Suprapubic skin (tissue), 4 donors: ENCODE measurements at places on chromosomes 6 and 20.

DNA sequence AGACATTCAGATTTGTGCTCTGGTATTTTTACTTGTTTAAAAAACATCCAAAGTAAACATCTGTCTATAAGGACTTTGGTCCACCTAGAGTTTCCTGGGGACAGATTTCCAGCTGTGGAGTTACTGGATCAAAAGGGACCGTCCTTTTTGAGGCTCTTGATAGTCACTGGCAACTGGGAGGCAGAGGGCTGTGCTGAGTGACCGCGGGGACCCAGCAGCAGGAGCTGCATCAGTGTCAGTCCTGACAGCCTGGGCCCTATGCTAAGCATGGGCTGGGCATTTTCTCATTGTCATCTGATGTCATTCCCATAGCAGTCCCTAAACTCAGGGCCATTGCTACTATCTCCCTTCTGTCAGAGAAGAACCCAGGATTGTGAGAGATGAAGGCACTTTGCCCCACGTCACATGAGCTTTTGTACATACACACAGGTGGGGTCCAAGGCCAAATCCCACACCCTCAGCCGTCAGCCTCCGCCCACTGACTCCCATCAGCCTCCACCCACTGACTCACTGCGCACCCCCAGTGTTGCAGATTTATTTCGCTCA is 293.8 kb downstream of the TAF4 start:
- DNase-seq: peak; percentile 32

- no peak for DNase-seq
These were observed 66.2 kb upstream of the TMEM30A start for GRCh38 chr6:75350808-75351207.

DNA sequence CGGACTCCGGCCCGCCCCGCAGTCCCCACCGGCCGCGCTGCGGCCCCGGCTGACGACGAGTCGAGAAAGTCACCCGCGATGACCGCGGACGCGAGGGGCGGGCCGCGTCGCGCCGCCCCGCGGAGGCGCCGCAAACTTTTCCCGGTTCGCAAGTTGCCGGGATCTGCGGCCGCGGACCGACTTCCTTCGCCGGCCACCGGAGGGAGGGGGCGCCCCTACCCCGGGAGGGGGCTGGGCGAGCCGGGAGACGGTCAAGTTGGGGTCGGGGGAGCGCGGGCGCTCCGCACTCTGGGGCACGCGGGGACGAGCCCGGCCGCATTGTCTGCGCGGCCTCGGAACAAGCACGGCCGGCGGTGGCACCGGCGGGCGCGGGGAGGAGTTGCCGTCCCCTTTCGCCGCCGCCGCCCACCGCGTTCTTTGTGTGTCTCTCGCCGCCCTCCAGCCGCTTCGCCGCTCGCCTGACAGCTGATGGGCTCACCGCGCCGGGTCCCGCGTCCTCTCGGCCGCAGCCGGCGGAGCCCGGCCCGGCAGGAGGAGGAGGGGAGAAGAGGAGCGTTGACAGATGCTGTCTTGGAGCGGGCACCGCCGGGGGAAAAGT is 131.6 kb downstream of the OGFRL1 start:
- DNase-seq: peak; percentile 79

- no peak for DNase-seq
These were observed 6.2 kb downstream of the TULP1 start for GRCh38 chr6:35506536-35506935.

DNA sequence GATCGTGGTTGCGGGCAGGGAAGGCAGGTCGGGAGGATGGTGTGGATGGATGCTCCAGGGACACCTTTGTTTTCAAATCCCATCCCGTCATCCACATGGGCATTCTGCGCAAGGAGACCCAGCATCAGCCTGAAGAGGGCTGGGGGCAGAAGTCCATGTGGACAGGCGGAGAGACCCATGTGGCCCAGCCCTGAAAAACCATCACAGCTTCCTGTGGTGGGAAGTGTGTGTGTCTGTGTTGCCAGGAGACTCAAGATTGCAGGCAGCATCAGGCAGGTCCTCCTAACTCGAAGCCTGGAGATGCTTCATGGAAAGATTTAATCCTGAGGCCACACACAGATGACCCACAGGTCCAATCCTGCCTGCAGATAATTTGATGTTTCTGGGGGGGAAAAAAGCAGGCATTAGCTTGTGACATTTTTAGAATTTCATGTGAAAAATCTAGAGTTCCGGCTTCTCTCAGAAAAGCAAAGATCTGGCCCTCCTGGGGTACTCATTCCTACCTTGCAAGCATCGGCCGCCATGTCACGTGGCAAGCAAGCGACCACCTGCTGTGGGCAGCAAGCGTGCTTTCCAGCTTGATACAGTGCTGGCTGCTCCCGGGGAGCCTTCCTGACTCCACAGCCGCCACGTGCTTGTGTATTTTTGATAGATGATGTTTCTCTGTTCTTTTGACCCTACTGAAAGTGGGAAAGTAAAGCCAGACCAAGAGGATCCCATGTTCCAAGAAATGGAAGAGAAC is 25.8 kb downstream of the BCAS4 start:
- no peak for DNase-seq

GRCh38 chr6:32792901-32793435 is 23.8 kb downstream of the HLA-DOB start:
- no peak for DNase-seq

DNA sequence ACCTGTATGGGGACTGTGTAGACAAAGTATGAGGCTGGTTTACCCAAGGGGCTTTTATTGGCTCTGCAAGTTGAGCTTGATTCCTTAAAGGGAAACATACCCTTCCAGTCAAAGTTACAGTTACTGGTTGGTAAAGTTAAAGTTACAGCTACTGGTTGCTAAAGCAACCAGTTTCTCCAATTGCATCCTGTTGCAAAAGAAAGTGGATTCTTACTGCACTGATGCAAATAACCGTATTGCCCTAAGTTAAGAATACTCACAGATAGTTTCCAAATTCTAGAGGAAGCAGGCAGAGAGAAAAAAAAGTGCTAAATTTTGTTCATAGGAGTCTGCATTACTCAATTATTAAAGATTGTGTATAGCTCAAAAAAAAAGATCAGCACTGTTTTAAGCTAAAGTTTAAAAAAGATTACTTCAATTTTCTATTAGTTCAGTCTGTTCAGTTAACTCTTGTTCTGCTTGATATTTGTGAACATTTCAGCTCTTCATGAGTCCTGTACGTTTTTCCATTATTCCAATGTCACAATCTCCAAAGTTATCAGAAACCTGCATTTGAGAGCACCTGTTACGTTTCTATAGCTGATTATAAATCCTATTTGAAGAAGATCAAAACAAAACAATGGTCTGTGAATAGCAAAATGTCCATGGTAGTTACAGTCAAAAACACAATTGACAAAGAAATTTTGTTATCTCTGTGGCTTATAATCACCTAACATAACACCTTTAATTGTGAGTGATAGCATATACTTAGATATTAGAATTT is 8.6 kb upstream of the IL22RA2 start:
- no peak for DNase-seq

DNA sequence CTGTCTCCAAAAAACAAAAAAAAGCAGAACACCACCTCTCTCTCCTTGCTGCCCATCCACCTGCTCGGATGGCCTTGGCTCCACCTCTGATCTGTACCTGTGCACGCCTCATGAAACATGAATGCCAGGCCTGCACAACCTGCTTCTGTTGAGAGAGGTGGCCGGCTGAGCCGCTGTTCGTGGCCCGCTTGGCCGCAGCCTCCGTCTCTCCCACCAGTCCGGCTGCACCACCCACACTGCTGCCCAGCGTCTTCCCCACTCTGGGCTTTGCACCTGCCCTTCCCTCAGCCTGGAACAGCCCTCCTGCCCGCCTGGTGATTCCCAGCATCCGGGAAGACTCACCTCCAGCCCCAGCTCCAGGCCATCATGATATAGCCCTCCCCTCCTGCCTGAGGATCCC is 12.2 kb upstream of the ZBTB46 start:
- no peak for DNase-seq

- DNase-seq: no peak
These were observed 2.2 kb upstream of the ARHGAP40 start for GRCh38 chr20:38599410-38599882.

GRCh38 chr20:62485701-62486089 is 9.9 kb upstream of the GATA5 start:
- no peak for DNase-seq

GRCh38 chr6:6591778-6592465 is 3.4 kb downstream of the LY86 start:
- no peak for DNase-seq

GRCh38 chr20:31923388-31924331 is 28.2 kb downstream of the PDRG1 start:
- no peak for DNase-seq

GRCh38 chr20:397432-398237 is 10.5 kb upstream of the RBCK1 start:
- DNase-seq: no peak

- no peak for DNase-seq
These were observed 91.0 kb downstream of the PXDC1 start for GRCh38 chr6:3660473-3660872.

DNA sequence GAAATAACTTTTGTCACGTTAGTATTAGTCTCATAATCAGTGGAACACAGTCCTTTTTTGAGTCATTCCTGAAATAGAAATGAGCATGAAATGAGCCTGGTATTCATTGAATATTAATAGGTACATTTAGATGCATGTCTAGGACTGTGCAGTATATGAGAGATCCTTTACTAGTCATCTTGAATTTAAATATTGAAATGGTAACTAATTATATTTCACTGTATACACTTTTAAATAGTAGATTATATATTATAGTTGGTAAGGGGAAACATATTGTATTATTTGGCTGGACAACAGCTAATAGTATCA is 59.4 kb downstream of the RSPO3 start:
- DNase-seq: no peak

GRCh38 chr6:169994739-169995138 is 243.3 kb downstream of the ERMARD start:
- DNase-seq: peak; percentile 44

DNA sequence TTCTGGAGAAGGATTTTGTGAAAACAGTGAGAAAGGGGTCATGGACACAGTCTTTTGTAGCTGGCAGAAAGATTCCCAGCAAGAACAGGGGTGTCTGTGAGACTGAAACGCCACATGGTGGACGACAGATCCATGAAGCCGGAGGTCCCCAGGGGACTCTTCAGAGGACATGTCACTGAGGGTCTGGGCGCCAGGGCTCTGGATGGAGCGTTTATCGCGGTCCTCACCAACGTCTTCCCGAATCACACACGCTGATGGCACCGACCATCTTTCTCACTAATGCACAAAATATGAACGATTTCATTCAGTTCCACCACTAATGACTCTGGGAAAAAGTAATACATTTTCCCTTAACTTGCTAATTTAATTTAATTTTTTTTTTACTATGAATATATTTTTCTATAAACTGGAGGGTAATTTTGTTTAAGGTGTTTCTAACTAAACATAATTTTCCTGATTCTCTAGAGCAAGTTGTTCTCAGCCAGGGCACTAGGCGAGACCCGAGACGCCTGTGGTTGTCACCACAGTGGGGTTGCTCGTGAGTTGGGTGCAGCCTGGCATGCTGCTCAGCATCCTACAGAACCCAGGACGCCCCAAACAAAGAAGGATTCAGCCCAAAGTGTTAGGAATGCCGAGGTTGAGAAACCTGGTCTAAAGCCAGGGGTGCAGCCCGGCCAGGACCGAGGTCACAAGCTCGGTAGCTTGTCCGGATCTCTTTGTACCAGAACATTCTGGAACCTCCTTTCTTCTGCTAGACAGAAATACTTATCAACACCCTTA is 306.2 kb downstream of the TAF4 start:
- peak; percentile 47 for DNase-seq
